IMR-90 (cell line): ENCODE measurements at places on chromosomes 7 and 10. TPM values are rescaled to one million over a fixed set of nuclear protein-coding genes. Genes with fewer than 3 reads are reported as not detected.

- H3K27me3 ChIP-seq, result no peaks in the 10 kb centered on the region
- H3K4me3 ChIP-seq, result no peak overlapping the region
- no peak overlapping the region for H3K27ac ChIP-seq
- H3K4me1 ChIP-seq, result no peaks in the 10 kb centered on the region
- H3K36me3 ChIP-seq, result no peaks in the 10 kb centered on the region
Measured at GRCh38 chr10:38159004-38159403, 64.9 kb downstream of the ZNF37A start.

The ITIH5 gene
- under 0.01 TPM in 2 replicates for total RNA-seq

The ADCYAP1R1 gene
- not detected in 2 replicates for total RNA-seq

The HOXA9 gene
- total RNA-seq, result 0.18 and 0.28 TPM in 2 replicates

GRCh38 chr10:101189461-101190401 lies 39.5 kb downstream of the LBX1 start:
- H3K36me3 ChIP-seq, result no peaks in the 10 kb centered on the region
- no peak overlapping the region for H3K4me3 ChIP-seq
- DNase-seq, result no peak
- H3K27me3 ChIP-seq, result peaks cover 31% of the 10 kb centered on the region

The SEMA3C gene
- total RNA-seq, result 97.1 and 116 TPM in 2 replicates

The OR2A12 gene
- total RNA-seq, result not detected in 2 replicates

DNA sequence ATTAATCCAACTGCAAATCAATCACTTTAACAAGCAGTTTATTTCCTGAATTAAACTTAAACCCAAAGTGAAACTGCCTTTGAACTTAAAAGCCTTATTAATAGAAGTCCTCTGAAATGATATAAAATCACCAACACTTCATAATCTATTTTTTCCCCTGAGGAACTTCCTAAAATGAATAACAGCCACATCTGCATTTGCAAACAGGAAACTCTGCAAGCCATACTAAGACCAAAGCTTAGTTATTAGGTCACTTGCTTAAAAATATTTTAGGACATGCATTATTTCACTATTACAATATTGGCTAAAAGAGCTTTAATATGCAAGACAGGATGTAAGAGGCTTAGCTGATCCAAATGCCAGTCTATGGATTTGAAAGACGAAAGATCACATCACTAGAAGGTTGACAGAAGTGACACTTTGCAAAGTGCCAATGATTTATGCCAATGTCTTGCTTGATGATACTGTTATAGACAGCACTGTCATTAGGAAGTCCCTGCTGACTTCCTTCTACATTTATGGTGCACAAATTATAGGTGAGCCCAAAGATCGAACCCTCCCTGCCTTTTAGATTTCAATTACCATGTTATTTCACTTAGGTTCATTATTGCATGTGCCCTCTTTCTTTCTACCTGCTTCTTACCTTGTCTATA lies 99.9 kb upstream of the SKAP2 start:
- H3K4me3 ChIP-seq, result no peak overlapping the region
- no peak overlapping the region for H3K27ac ChIP-seq
- DNase-seq, result no peak

- H3K4me3 ChIP-seq, result no peak overlapping the region
- H3K36me3 ChIP-seq, result peaks cover 48% of the 10 kb centered on the region
- no peak for DNase-seq
Measured at GRCh38 chr7:128076796-128077271, 45.6 kb upstream of the LRRC4 start.

DNA sequence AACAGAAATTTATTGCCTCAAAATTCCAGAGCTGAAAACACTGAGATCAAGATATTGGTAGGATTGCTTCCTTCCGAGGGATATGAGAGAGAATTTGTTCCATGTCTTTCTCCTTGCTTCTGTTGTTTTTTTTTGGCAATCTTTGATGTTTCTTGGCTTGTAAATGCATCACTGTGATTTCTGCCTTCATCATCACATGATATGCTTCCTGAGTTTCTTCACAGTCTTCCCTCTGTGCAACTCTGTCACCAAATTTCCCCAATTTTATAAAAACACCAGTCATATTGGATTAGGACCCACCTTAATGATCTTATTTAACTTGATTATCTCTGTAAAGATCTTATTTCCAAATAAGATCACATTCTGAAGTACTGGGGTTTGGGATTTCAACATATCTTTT lies 14.7 kb downstream of the TMEM236 start:
- H3K4me3 ChIP-seq, result no peak overlapping the region
- H3K36me3 ChIP-seq, result no peaks in the 10 kb centered on the region
- no peak overlapping the region for H3K27ac ChIP-seq
- H3K27me3 ChIP-seq, result peaks cover 2% of the 10 kb centered on the region

DNA sequence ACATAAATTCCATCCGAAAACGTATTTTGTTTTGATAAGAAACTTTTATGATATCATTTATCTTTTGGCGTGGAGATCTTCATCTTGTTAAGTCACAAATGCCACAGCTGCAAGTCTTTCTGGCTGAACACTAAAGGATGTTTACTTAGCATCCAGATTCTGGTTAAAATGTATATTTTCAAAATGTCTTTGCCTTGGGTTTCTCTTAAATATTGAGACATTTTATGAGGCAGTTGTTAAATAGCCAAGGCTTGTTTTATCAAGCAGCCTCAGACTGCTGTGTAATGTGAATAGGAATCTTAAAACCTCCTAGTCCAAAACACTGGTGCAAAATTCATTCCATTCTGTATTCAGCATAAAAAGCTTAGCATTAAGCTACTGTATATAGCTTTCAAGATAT lies 136.3 kb upstream of the FZD1 start:
- peak; percentile 86 for DNase-seq
- H3K27ac ChIP-seq, result peak overlapping the region; percentile 89; the same call in 1 of the 2 replicates
- H3K4me3 ChIP-seq, result no peak overlapping the region
- H3K27me3 ChIP-seq, result no peaks in the 10 kb centered on the region
- H3K36me3 ChIP-seq, result no peaks in the 10 kb centered on the region

The SNX13 gene
- total RNA-seq, result 24.9 and 40.8 TPM in 2 replicates

DNA sequence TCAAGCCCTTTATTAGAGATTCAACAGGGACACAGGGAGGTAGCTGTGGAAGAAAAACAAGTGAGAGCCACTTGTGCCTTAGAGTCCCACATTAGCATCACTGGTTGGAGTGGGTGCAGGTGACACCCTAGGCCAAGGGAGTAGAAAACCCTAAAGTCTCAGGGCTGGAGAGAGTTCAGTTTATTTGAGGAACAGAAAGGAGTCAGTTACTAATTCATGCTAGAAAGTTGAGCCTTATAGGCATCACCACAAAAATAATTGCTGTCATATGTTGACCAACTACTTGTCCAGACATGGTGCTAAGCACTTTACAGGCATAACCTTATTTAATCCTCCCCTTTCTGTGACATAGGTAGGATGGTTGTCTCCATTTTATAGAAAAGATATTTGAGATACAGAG lies 20.9 kb upstream of the ACSL5 start:
- H3K27ac ChIP-seq, result no peak overlapping the region
- no peaks in the 10 kb centered on the region for H3K36me3 ChIP-seq
- no peak for DNase-seq
- no peaks in the 10 kb centered on the region for H3K4me1 ChIP-seq
- H3K4me3 ChIP-seq, result no peak overlapping the region
- no peaks in the 10 kb centered on the region for H3K27me3 ChIP-seq

DNA sequence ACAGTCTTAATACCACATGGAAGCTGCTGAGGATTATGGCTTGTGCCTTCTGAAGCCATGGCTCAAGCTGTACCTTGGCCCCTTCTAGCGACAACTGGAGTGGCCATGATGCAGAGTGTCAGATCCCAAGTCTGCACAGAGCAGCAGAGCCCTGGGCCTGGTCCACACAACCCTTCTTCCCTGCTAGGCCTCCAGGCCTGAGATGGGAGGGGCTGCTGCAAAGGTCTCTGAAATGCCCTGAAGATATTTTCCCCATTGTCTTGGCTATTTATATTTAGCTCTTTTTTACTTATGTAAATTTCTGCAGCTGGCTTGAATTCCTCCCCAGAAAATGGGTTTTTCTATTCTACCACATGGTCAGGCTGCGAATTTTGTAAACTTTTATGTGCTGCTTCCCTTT lies 804.6 kb upstream of the ZWINT start:
- H3K27ac ChIP-seq, result no peak overlapping the region

- H3K4me1 ChIP-seq, result no peaks in the 10 kb centered on the region
- H3K27ac ChIP-seq, result no peak overlapping the region
- H3K4me3 ChIP-seq, result no peak overlapping the region
- H3K27me3 ChIP-seq, result no peaks in the 10 kb centered on the region
Measured at GRCh38 chr10:118106426-118106825, 59.7 kb upstream of the RAB11FIP2 start.

- H3K36me3 ChIP-seq, result no peaks in the 10 kb centered on the region
- H3K4me1 ChIP-seq, result peaks cover 22% of the 10 kb centered on the region
- no peak overlapping the region for H3K4me3 ChIP-seq
- peak; percentile 33 for DNase-seq
- no peak overlapping the region for H3K27ac ChIP-seq
Measured at GRCh38 chr10:71271662-71272055, 47.4 kb upstream of the SLC29A3 start.

- peaks cover 4% of the 10 kb centered on the region; the same call in 1 of the 2 replicates for H3K27me3 ChIP-seq
- H3K27ac ChIP-seq, result no peak overlapping the region
- DNase-seq, result no peak
- H3K36me3 ChIP-seq, result no peaks in the 10 kb centered on the region
Measured at GRCh38 chr10:2899246-2899951, 167.9 kb upstream of the PFKP start.

The FKBP6 gene
- total RNA-seq, result not detected in 2 replicates

DNA sequence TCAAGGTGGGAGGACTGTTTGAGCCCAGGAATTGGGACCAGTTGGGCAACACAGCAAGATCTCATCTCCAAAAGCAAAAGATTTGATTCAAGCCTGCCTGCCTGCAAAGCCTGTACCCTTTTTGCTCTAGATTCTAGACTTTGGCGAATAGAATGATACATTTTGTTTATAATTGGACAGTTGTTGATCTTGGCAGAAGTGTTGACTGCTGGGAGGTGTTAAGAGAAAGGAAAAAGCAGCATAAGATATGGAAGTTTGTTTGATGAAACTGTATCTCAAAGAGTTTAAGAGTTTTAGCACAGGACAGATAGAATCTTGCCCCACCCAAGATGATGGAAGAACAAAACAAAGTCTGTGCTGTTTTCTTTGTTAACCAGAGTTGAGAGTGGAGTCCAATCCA lies 224.1 kb downstream of the AUTS2 start:
- H3K4me1 ChIP-seq, result no peaks in the 10 kb centered on the region
- H3K4me3 ChIP-seq, result no peak overlapping the region
- H3K27me3 ChIP-seq, result no peaks in the 10 kb centered on the region
- no peak for DNase-seq
- H3K27ac ChIP-seq, result no peak overlapping the region
- no peaks in the 10 kb centered on the region for H3K36me3 ChIP-seq

DNA sequence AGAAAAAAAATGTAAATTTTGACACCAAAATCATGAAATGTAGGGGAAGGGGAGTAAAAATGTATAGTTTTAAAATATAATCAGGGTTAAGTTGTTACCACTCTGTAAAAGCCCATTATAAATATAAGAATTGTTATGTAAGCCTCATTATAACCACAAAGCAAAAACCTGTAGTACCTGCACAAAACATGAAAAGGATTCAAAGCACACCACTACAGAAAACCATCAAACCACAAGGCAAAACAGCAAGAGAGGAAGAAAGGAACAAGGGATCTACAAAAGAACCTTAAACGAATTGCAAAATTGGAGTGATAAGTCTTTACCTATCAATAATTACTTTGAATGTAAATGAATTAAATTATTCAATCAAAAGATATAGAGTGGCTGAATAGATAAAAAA lies 41.0 kb upstream of the CDK6 start:
- H3K4me3 ChIP-seq, result no peak overlapping the region
- no peak overlapping the region for H3K27ac ChIP-seq
- no peak for DNase-seq
- H3K27me3 ChIP-seq, result no peaks in the 10 kb centered on the region

- H3K36me3 ChIP-seq, result no peaks in the 10 kb centered on the region
- H3K27me3 ChIP-seq, result no peaks in the 10 kb centered on the region
- H3K4me1 ChIP-seq, result no peaks in the 10 kb centered on the region
Measured at GRCh38 chr7:81260152-81260551, 341.3 kb upstream of the SEMA3C start.

GRCh38 chr7:8357536-8357935 lies 75.9 kb upstream of the NXPH1 start:
- no peaks in the 10 kb centered on the region for H3K4me1 ChIP-seq
- no peaks in the 10 kb centered on the region for H3K36me3 ChIP-seq
- H3K27me3 ChIP-seq, result no peaks in the 10 kb centered on the region
- DNase-seq, result no peak

The COL1A2 gene
- 1,211 and 1,351 TPM in 2 replicates for total RNA-seq

DNA sequence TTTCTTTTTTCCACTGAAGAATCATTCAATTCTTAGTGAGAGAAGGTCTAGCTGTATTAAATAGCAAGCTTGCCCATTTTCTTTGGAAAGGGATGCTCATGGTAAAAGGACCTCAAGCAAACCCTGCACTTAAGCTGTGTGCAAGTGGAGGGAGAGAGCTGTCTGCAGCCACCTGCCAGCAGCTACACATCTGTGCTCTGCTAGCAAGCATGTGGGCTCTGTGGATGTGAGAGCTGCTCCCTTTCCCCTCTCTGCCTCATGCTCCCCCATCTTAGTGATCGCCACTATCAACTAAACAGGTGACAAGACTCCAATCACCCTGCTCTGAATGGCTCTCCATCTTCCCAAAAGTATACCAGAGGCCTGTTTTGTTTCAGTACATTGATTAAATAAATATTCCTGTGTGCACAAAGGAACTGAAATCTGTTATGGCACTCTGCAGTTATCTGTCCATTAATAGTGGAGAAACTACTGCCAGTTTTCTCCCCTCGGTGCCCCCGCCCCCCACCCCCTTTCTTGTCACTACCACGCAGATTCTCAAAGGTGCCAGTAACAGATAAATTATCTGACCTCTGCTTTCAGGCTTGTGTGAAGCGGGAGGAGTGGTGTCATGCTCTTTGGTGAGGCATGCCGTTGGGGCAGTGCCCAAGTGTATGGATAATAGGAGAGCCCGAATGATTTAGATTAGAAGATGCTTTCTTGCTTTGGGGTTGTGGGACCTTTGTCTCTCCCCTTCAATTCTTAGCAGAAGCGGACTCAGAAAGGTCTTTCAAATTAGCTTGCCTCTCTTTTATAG lies 26.4 kb downstream of the AUTS2 start:
- H3K4me1 ChIP-seq, result no peaks in the 10 kb centered on the region
- no peaks in the 10 kb centered on the region for H3K36me3 ChIP-seq
- H3K27ac ChIP-seq, result no peak overlapping the region
- H3K4me3 ChIP-seq, result no peak overlapping the region
- H3K27me3 ChIP-seq, result no peaks in the 10 kb centered on the region

GRCh38 chr7:133676805-133677370 lies 424.0 kb downstream of the EXOC4 start:
- no peaks in the 10 kb centered on the region for H3K36me3 ChIP-seq
- no peaks in the 10 kb centered on the region for H3K27me3 ChIP-seq

GRCh38 chr7:127890726-127891125 lies 140.5 kb downstream of the LRRC4 start:
- no peak overlapping the region for H3K4me3 ChIP-seq
- peaks cover 16% of the 10 kb centered on the region for H3K36me3 ChIP-seq
- peaks cover 16% of the 10 kb centered on the region for H3K4me1 ChIP-seq
- no peak for DNase-seq
